Left lobe of liver (tissue), 2 donors: ENCODE measurements at places on chromosomes 2 and 18. TPM values are rescaled to one million over a fixed set of nuclear protein-coding genes. Genes with fewer than 3 reads are reported as not detected.

DNA sequence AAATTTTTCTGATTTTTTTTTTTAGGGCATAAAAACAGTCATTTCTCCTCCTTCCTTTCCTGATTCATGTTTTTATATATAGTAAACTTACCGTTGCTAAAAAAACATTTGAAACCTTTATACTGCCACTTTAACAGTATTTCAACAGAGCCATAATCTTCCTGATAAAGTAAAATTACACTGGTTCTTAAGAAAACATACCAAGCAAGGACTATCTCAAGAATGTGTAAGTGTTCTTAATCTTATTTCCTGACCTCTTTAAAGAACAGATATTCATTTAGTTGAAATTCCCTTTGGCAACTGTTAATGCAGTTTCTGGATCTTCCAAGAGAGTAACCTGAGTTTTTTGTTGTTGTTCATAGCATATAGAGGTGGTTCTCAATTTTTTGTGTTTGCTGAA is 26.6 kb upstream of the COLEC12 start:
- no peak for DNase-seq

DNA sequence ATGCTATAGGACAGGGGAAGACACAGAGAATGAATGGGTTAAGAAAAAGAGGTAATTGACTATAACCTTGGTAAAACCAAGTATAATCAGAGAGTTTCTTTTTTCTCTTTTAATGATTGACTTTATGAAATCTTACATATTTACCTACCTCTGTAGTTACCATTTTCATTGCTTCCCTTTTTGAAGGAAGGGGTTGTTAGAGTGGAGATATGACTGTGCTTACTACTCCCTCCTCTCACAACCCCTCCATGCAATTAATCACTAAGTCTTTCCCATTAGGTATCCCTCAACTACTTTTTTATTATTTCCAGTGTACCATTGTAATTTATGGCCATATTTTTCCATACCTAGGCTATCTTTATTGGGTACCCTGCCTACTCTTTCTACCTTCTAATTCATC is 71.4 kb downstream of the WDR7 start:
- no peak for DNase-seq

DNA sequence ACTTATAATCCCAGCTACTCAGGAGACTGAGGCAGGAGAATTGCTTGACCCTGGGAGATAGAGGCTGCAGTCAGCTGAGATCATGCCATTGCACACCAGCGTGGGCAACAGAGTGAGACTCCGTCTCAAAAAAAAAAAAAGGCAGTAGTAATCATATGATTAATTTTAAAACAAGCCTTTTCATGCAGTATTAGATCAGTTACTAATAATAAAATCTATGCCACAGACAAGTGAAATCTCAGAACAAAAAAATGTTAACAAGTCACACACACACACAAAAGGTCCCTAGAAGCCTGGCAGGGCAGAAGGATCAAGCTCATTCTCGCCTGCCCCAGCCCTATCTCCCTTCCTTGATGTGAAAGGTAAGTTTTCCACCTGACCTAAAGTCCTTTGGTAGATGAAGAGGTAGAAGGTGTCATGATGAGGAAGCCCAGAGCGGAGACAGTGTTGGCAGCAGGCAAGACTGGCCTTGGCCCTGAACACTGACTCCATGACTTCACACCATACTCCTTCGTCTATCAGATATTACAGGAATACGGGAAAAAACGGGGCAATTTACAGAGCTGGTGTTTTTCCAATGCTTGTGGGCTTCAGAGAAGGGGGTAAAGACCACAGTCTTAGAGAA is 10.6 kb downstream of the KDSR start:
- DNase-seq, result no peak

- no peak for DNase-seq
Measured at GRCh38 chr2:226792155-226792881, 7.3 kb downstream of the IRS1 start.

DNA sequence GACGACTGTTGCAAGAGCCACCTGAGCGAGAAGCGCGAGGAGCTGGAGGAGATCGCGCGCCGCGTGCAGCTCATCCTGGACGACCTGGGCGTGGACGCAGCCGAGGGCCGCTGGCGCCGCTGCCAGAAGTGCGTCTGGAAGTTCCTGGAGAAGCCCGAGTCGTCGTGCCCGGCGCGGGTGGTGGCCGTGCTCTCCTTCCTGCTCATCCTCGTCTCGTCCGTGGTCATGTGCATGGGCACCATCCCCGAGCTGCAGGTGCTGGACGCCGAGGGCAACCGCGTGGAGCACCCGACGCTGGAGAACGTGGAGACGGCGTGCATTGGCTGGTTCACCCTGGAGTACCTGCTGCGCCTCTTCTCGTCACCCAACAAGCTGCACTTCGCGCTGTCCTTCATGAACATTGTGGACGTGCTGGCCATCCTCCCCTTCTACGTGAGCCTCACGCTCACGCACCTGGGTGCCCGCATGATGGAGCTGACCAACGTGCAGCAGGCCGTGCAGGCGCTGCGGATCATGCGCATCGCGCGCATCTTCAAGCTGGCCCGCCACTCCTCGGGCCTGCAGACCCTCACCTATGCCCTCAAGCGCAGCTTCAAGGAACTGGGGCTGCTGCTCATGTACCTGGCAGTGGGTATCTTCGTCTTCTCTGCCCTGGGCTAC is 1.2 kb downstream of the KCNF1 start:
- no peak for DNase-seq

DNA sequence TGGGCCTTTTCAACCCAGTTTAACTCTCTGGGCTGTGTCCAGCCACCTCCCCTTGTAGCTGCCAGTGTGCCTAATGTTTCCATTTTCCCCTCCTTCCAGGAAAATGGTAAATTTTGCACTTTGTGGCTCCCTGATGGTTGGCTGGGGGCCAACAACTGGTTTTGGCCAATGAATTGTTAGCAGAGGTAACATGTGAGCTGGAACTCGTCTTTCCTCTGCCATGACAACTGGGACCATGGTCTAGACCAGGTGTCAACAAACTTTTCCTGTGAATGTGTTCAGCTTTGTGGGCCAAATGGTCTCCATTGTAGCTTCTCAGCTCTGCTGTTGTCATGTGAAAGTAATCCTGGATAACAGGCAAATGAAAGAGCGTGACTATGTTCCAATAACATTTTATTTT is 87.2 kb downstream of the DDX1 start:
- DNase-seq, result no peak

DNA sequence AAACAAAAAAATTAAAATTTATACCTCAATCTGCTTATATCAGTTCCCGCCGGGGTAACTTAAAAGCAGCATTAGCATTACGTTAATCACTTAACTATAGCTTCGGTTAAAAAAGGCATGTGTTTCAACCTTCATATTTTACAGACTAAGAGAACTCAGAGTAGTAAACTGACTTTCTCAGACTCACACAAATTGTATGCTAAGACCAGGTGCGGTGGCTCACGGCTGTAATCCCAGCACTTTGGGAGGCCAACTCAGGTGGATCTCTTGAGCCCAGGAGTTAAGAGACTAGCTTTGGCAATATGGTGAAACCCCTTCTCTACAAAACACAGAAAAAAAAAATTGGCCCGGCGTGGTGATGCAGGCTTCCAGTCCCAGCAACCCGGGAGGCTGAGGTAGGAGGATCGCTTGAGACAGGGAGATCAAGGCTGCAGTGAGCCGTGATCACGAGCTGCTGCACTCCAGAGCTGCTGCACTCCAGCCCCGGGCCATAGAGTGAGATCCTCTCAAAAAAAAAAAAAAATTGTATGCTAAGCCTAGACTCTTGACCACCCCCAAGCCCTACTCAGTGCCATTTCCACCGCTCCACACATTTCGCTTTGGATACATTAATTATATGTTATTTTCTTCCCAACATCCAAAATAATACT is 2.4 kb downstream of the HNRNPLL start:
- no peak for DNase-seq

- DNase-seq, result no peak
Measured at GRCh38 chr2:173239644-173240043, 115.0 kb upstream of the CDCA7 start.

- DNase-seq, result no peak
Measured at GRCh38 chr18:11541179-11541578, 68.2 kb upstream of the SLC35G4 start.

GRCh38 chr2:102141970-102142828 is at the start of gene IL1R1:
IL1R1 (plus strand) TSS chr2:102142746; CDS start chr2:102157725, 14,979 bp downstream.
- peak; percentile 88 for DNase-seq

DNA sequence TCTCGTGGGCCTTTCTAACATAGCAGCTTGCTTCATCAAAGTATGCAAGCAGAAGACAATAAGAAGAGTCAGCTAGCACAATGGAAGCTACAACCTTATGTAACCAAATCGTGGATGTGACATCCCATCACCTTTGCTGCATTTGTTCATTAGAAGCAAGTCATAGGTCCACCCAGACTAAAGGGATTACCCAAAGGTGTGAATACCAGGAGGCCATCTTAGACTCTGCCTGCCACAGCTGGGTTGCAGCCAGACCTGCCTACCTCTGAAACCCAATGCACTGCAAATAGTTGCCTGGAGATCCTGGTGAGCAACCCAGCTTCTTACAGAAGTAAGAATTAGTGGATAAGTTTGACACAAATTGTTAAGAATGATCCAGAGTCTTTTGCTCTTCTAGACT is 10.6 kb downstream of the SLC1A4 start:
- DNase-seq, result no peak

DNA sequence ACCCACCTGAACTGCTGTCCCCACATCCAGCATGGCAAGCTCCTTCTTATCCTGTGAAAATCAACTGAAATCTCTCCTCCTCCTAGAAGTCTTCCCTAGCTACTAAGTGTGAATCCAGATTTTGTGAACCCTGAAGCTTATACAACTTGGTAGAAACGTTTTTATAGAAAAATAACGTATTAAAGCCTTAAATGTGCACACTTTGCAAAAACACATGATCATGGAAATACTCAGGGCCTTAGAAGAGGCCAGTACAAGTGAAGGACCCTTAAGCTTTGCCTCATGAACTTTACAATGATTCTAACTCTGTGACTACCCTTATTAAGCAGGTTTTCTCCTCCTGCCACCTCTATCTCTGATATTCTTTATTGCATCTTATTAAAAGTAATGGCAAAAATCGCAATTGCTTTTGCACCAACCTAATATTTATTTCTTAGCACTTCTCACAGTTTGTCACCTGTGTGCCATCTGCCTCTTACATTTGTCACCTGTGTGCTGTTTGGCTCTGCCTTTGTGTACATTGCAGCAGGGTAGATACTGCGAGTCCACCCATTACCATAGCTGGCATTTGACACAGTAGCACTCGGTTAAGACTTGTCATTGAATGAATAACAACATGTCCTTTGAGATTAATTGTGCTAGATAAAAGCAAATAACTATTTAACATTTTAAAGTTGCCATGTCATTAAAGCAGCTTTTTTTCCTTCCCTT is 42.2 kb downstream of the FRZB start:
- DNase-seq, result no peak

DNA sequence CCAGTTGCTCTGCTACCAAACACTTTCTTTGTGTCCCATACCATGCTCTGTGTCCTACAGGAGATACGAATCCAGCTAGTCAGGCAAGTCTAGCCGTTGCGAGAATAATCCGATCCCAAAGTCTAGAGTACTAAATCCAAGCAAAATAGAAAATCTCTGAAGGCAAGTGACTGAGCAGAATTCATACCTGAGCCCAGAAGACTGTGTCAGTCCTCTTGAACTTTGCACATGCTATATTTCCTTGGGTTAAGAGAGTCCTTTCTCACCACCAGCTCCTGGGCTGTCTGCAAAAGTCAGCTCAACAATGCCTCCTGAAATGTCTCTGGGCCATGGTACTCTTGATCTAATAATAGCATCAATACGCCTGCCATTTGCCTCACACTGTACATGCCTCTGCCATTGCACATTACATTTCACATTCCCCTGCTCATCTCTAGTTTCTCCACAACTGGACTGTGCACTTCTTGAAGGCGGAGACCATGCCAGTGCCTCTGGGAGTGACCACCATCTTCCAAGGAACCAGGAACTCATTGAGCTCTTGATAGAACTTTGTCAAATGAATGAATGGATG is 265.8 kb upstream of the ID2 start:
- peak; percentile 41 for DNase-seq

- DNase-seq, result no peak
Measured at GRCh38 chr18:64785686-64786085, 636.8 kb upstream of the LINC00305 start.

DNA sequence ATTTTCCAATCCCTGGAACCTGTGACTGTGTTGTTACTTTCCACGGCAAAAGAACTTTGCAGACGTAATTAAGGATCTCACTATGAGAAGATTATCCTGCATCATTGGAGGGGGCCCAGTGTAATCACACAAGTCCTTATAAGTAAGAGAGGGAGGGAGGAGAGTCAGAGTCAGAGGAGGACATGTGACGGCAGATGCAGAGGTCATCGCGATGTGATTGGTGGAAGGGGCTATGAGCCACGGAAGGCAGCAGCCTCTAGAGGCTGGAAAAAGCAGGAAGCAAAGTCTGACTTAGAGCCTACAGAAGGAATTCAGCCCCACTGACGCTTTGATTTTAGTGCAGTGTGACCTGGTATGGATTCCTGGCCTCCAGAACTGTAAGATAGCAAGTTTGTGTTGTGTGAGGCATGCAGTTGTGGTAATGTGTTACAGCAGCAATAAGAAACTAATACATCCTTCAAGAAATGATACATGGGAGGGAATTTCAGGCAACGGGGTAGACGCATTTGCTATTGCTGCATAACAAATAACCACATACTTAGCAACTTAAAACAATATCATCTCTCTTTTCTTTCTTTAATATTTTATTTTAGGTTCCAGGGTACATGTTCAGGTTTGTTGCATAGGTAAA is 112.7 kb upstream of the SERPINE2 start:
- DNase-seq, result no peak

- no peak for DNase-seq
Measured at GRCh38 chr2:150259746-150260145, 227.7 kb downstream of the RND3 start.

- no peak for DNase-seq
Measured at GRCh38 chr18:21759836-21760235, 19.2 kb downstream of the MIB1 start.

DNA sequence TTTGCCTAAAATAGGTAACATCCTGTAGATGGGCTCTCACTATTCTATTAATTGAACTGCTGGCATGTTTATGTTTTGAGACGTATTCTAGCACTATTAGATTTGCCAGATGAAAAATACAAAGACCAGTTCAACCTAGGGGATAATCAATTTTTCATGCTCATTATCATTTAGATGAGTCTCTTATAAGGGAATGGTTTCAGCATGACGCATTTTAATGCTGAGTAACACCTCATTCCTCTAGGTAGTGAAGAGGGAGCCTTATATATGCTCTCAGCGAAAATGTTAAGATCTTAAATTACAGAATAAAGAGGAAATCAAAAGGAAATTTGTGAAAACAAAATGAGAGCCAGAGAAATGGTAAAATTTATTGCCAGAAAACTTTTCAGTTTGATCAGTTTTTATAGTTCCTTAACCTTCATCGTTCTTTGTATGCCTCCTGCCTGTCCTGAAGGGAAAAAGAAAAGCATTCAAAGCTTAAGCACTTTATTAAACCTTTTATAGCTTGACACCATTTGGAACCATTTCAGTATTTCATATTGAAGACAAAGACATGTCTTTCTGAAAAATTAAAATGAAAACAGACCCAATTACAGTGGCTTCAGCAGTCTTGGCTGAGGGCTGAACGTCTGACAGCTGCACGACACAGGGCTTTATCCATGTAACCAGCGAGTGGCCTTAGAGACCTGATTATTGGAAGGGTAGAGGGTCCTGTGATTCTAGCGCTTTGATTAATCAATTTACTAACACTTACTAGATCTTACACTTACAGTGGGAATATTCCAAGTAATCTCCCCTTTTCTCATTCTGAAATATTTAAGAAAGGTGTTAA is 112.8 kb downstream of the ADCYAP1 start:
- no peak for DNase-seq

Gene RNF152
- total RNA-seq, result 102 TPM

Gene EPB41L3
- 4.0 TPM for total RNA-seq

Gene CYP26B1
- total RNA-seq, result 4.4 TPM

Gene ACVR1C
- 2.2 TPM for total RNA-seq

Gene TBR1
- total RNA-seq, result not detected

Gene TMEM247
- total RNA-seq, result not detected

Gene RBMS1
- 9.3 TPM for total RNA-seq
